ENCODE measurements at places on chromosomes 13 and 19.

DNA sequence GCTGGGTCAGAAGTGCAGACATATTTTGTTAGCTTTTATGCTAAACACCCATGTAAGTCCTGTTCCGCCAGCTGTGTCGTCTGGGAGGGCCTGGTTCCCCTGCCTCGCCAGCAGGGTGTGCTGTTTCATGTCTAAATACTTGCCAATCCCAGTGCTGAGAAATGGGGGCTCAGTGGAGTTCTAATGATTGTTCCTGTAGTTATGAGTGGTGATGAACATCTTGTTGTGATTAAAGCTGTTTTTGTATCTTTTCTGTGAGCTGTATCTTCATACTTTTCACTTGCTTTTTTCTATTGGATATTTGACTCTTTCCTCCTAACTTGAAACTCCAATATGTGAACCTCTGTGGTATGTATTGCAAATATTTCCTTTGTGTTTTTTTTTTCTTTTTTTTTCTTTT is 32.7 kb downstream of the KDM4B start:
- DNase-seq: peak; percentile 58
- no peak overlapping the region for H3K4me3 ChIP-seq
- no peaks in the 10 kb centered on the region for H3K27me3 ChIP-seq
- peaks cover 3% of the 10 kb centered on the region for H3K36me3 ChIP-seq
- peaks cover 27% of the 10 kb centered on the region for H3K4me1 ChIP-seq

DNA sequence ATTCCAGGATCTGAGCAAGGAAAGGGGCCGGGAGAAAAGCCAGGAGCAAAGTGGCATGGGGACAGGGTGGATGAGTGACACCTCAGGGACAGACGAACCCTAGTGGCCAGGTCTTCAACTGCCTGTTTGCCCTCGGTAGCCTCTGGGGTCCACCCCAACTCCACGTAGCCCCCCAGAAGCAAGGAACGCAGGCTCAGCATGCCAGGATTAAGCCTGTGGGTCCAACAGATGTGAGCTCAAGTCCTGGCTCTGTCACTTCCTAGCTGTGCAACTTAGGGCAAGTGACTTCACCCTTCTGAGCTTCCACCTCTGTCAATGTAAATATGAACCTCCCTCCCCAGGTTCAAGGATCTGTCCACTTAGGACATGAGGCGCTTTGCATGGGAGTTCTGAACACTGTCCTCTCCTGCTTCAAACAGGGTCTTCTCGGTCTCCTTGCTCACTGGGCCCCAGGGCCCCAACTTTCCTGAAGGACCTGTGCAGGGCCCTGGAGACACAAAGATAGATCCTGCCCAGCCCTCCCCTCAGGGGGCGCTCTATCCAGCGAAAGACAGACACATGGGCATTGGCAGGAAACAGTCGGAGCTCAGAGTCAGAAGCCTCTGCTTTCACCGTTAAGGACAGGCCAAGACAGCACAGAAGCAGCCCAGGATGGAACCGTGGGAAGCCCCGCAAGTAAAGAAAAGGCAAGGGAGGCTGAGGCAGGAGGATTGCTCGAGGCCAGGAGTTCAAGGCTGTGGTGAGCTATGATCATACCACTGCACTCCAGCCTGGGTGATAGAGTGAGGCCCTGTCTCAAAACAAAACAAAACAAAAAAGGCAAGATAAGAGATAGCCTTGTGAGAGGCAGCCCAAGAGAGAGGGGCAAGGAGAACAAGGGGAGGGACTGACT is 13.2 kb downstream of the SYDE1 start:
- H3K4me1 ChIP-seq: peaks cover 31% of the 10 kb centered on the region
- H3K4me3 ChIP-seq: no peak overlapping the region
- H3K27me3 ChIP-seq: no peaks in the 10 kb centered on the region
- DNase-seq: no peak
- H3K27ac ChIP-seq: no peak overlapping the region

GRCh38 chr19:5719274-5719960 is 529 bp downstream of the LONP1 start:
- peaks cover 31% of the 10 kb centered on the region for H3K4me1 ChIP-seq
- peaks cover 3% of the 10 kb centered on the region for H3K36me3 ChIP-seq
- DNase-seq: no peak
- H3K4me3 ChIP-seq: peak overlapping the region; percentile 99
- H3K27ac ChIP-seq: peak overlapping the region; percentile 95

GRCh38 chr19:51318687-51319648 is 7.5 kb downstream of the IGLON5 start:
- no peaks in the 10 kb centered on the region for H3K36me3 ChIP-seq
- peaks cover 18% of the 10 kb centered on the region for H3K4me1 ChIP-seq
- H3K4me3 ChIP-seq: no peak overlapping the region
- no peak overlapping the region for H3K27ac ChIP-seq
- peaks cover 26% of the 10 kb centered on the region for H3K27me3 ChIP-seq

GRCh38 chr19:28612275-28612769 is 600.6 kb downstream of the UQCRFS1 start:
- H3K27ac ChIP-seq: no peak overlapping the region
- DNase-seq: no peak
- H3K4me3 ChIP-seq: no peak overlapping the region
- no peaks in the 10 kb centered on the region for H3K36me3 ChIP-seq
- H3K27me3 ChIP-seq: no peaks in the 10 kb centered on the region

DNA sequence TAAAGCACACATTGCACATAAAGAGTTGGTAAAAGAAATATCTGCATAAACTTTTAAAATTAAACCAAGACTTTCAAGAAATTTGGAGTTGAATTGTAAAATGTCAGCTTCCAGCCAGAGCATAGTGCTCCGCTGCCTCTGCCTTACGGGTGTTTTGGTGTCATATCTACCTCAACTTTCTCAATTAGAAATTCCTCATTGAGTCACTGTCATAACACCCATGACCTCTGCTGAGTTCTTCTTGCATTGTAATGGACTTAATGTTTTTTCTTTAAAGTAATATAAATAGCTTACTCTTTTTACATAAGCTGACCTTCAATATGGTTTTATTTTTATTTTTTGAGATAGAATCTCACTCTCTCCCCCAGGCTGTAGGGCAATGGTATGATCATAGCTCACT is 551.0 kb upstream of the NBEA start:
- no peak overlapping the region for H3K27ac ChIP-seq
- H3K36me3 ChIP-seq: no peaks in the 10 kb centered on the region
- H3K4me1 ChIP-seq: no peaks in the 10 kb centered on the region
- no peaks in the 10 kb centered on the region for H3K27me3 ChIP-seq

- H3K27me3 ChIP-seq: no peaks in the 10 kb centered on the region
- DNase-seq: no peak
- no peaks in the 10 kb centered on the region for H3K36me3 ChIP-seq
- no peak overlapping the region for H3K27ac ChIP-seq
- H3K4me3 ChIP-seq: no peak overlapping the region
Measured at GRCh38 chr13:37788346-37788745, 81.2 kb downstream of the TRPC4 start.

GRCh38 chr19:13056052-13056660 is 46.5 kb downstream of the LYL1 start:
- H3K4me1 ChIP-seq: peaks cover 96% of the 10 kb centered on the region
- no peaks in the 10 kb centered on the region for H3K27me3 ChIP-seq
- H3K27ac ChIP-seq: peak overlapping the region; percentile 91
- H3K4me3 ChIP-seq: no peak overlapping the region

- DNase-seq: no peak
- H3K27me3 ChIP-seq: no peaks in the 10 kb centered on the region
- H3K4me3 ChIP-seq: no peak overlapping the region
- no peak overlapping the region for H3K27ac ChIP-seq
Measured at GRCh38 chr13:76225815-76226489, 589.8 kb downstream of the LMO7 start.

DNA sequence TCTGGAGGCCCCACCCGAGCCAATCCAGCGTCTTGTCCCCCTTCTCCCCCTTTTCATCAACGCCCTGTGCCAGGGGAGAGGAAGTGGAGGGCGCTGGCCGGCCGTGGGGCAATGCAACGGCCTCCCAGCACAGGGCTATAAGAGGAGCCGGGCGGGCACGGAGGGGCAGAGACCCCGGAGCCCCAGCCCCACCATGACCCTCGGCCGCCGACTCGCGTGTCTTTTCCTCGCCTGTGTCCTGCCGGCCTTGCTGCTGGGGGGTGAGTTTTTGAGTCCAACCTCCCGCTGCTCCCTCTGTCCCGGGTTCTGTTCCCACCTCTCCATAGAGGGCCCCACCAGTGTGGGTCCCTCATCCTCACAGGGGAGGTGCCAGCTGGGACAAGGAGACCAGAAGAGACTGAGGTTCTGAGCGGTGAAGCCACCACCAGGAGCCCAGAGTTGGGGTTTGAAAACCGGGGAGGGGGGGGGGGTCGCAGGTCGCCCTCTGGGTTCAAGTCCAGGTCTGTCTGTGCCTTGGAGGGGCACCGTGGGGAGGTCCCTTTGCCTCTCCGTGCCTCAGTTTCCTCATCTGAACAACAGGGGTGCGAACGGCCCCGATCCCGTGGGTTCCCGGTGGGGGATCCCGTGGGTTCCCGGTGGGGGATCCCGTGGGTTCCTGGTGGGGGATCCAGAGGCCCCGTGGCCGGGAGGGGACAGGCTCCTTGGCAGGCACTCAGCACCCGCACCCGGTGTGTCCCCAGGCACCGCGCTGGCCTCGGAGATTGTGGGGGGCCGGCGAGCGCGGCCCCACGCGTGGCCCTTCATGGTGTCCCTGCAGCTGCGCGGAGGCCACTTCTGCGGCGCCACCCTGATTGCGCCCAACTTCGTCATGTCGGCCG is at the start of gene ELANE:
ELANE (plus strand) TSS at position 168 of the 878 bp plus-strand sequence; CDS start at position 194, 26 bp downstream.
- no peak within 1 kb of the TSS for H3K27ac ChIP-seq
- H3K27me3 ChIP-seq: peaks cover 30% of the 10 kb centered on the region
- DNase-seq: no peak
- H3K36me3 ChIP-seq: no peaks in the 10 kb centered on the region

DNA sequence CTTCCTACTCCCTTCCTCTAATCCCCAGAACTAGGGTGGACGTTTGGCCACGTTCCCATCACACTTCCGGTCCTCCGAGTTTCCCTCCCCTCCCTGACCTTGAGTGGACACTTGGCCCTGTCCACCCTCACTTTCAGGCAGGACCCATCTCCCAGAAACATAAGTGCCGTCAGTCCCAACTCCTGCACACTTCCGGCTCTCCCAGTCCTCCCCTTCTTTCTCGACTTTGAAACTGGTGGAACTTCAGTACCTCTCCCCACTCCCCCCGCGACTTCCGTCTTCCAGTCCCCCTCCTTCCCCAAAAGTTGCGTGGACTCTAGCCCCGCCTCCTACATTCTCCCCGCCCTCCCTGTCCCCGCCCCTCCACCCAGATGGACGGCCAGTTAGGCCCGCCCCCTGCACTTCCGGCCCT is 278 bp upstream of the ZNF274 start:
- peaks cover 12% of the 10 kb centered on the region for H3K4me1 ChIP-seq
- no peaks in the 10 kb centered on the region for H3K27me3 ChIP-seq
- peak overlapping the region; percentile 88 for H3K4me3 ChIP-seq
- DNase-seq: no peak
- peaks cover 16% of the 10 kb centered on the region for H3K36me3 ChIP-seq
- H3K27ac ChIP-seq: peak overlapping the region; percentile 100

DNA sequence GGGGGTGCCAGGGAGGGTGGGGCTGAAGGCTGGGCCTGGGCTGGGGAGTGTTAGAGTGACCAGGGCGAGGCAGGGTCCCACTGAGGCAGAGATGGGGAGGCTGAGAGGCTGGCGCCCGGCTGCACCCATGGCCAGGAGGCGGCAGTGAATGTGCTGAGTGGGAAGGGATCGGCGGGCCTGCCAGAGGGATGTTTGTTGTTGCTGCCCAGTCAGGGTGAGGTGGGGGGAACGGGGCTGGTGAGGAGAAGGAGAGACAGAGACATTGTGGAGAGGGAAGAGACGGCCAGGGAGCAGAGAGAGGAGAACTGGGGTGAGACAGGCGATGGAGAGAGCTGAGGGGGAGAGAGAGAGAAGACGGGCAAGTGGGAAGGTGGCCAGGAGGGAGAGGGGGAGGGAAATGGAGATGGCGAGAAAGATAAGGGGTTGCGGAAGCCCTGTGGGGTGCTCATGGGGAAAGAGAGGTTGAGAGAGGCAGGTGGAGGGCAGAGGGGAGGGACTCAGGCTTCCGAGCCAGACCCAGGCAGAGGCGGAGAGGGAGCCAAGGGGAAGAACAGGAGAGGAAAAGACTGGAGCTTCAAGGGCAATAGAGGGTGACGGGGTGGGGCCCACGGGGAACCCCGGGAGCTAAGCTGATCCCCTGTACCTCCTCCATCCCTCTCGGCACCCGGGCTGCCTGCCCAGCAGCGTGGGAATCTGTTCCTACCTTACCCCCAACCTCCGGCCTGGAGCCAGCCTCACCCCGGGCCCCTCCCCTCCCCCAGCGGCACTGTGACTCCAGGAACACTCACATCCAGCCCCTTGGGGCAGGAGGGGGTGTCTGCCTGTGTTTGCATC is 690 bp upstream of the B3GNT8 start:
- no peak for DNase-seq
- no peaks in the 10 kb centered on the region for H3K27me3 ChIP-seq
- peak overlapping the region; percentile 62 for H3K4me3 ChIP-seq
- no peak overlapping the region for H3K27ac ChIP-seq
- peaks cover 59% of the 10 kb centered on the region for H3K4me1 ChIP-seq
- H3K36me3 ChIP-seq: peaks cover 20% of the 10 kb centered on the region

DNA sequence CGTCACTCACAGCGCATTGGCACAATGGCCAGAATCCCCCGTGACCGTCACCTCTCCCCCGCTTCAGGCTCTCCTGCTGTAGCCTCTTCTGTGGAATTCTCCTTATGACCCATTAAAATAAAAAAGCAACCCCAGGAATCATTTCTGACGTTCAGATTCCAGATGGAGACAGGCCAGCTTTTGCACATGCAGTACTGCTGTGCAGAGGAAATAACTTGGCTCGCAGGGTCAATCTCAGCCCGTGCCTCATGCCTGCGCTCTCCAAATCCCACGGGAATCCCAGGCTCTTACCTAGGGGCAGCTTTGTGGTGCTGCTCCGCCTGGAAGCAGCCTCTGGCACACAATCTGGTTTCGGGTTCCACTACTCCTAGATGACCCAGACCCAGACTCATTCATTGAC is 32.7 kb upstream of the SOX1 start:
- no peak overlapping the region for H3K27ac ChIP-seq
- H3K4me1 ChIP-seq: no peaks in the 10 kb centered on the region
- H3K36me3 ChIP-seq: no peaks in the 10 kb centered on the region

GRCh38 chr13:33280279-33280905 is 5.2 kb downstream of the STARD13 start:
- no peaks in the 10 kb centered on the region for H3K27me3 ChIP-seq
- peaks cover 55% of the 10 kb centered on the region for H3K4me1 ChIP-seq
- no peak overlapping the region for H3K27ac ChIP-seq
- no peak for DNase-seq

DNA sequence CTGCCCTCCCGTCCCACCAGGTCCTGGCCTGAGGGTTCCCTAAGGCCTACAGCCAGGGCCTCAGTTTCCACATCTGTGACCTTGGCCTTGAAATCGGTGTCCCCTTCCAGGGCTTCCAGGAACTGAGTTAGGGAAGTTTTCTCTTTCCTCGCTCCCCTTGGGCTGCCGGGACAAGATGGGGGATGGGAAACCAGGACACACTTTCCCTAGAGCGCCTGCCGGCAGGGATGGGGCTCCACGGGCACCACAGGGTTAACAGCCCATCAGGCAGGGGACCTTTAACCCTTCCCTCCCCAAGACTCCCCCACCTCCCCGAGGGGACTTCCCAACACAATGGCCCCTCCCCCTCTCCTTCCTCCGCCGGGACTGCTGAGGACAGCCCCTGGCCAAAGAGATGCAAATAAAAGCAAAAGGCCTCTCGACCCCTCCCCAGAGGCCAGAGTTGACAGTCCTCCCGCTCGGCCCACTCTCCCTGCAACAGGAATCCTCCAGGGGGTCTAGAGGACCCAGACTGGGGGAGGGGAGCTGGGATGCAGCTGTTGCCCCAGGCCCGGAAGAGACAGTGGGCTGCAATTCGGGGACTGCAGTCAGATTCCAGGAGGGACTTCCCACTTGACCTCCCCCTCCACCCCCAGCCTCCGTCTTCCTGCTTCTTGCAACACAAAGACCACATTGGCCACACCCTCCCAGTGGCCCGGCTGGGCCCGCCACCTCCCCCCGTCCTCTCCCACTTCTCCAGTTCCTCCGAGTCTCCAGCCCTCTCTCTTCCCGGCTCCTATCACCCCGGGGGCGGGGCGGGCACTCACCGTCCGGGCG is 3.4 kb downstream of the BBC3 start:
- peak overlapping the region; percentile 93 for H3K27ac ChIP-seq
- peak; percentile 88 for DNase-seq
- H3K4me3 ChIP-seq: peak overlapping the region; percentile 94
- H3K36me3 ChIP-seq: peaks cover 11% of the 10 kb centered on the region
